Eye (tissue), 1 donor: ENCODE measurements at places on chromosomes 13 and 19.

DNA sequence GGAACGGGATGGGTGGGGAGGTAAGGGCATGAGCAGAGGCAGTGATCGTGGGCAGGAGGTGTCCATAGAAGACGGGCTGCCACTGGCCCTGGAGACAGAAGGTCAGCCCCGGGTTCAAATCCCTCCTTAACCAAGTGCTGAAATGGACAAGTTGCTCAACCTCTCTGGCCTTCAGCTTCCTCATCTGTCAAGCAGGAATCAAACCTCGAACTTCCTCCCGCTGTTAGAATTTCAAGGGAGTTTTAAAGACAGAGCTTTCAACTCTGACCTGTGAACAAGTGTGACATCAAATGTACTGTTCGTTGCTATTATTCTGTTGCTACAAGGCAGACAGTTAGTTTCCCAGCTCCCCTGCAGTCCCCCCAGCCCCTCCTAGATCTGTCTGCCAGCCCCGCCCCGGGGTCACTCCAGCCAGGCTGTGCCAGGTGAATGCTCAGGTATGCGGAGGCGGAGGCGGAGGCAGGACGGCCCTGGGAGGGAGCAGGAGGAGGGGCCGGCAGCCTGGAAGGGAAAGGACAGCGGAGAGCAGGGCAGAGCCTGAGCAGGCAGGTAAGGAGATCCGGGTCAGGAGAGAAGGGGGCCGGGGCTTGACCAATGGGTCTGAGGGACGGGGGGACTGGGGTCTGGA is at the start of gene EPS8L1:
Gene EPS8L1, plus strand, starts transcription at position 499 of the 628 bp plus-strand sequence. CDS start 576 bp downstream, outside the sequence.
- no peak for DNase-seq

DNA sequence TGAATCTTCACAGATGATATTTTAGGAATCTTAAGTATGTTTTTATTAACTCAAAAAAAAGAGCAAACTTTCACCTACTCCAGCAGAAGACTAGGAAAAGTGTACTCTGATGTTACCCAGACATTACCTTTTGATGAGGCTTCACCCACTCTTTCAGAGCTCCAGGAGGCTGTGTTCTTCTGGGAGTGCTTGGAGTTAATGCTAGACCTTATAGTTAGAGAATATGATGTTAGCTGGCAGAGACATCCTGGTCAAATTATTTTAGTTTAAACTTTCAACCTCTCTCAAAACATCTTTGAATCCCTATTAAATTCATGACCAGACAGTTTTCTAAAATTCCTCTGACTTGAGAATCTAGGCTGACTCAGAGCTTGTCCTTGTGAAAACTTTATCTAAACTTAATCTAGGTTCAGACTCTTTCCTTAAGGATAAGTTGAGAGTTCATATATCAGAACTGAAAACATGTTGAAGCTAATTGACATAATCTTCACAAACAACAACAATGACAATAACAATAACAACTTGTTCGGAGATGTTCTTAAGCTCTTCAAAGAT is 82.8 kb downstream of the ITGBL1 start:
- no peak for DNase-seq

- DNase-seq = peak; percentile 86
Observed at GRCh38 chr13:44388427-44389059, 14.9 kb downstream of the SERP2 start.

DNA sequence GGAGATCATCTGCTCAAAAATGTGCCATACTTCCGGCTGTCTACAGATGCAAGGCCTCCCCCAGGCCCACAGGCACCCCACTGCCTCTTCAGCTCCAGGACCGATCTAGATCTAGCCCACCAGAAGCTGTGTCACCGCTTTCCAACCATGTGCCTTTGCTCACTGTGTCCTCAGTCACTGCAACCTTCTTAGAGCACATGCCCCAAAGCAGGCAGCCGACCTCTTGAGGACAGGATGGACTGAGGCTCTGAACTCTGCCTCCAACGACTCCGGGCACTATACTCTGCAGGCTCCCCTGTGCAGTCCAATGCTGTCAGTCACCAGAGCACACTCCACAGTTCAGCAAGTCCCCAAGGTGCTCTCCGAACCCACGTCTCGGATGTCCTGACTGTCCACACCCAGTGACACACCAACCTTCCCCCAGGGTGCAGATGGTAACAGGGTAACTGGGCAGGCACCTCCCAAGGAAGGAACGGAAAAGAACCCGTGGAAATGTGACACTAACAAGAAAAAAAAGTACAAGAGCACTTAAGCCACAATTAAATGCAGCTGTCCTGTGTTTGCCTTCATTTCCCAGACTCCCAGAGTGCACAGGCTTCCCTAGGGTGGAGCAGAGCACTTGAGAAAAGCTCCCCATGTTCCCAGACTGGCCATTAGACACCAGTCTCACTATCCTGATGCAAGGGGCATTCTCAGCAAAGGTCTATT is 4.8 kb downstream of the STK24 start:
- DNase-seq = peak; percentile 69

DNA sequence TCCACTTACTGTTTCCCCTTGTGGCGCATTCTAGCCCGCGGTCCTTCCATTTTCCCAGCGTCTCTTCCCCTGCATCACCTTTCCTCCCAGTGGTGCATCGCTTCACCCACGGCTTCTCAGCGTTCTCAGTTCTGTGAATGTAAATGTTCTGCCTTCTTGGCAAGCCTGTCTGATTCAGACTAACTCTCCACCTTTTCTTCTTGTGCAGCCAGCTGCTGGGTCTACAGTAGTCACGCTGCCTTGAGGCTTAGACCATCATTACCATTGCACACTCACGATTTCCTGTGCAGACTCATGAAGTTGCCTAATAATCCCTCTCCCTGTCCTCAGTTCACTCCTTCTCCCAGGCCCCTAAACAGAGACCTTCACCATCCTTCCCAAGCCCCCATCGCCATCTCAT is 75.0 kb downstream of the DHRS12 start:
- no peak for DNase-seq

- no peak for DNase-seq
Observed at GRCh38 chr13:34346626-34347025, 528.7 kb downstream of the RFC3 start.

DNA sequence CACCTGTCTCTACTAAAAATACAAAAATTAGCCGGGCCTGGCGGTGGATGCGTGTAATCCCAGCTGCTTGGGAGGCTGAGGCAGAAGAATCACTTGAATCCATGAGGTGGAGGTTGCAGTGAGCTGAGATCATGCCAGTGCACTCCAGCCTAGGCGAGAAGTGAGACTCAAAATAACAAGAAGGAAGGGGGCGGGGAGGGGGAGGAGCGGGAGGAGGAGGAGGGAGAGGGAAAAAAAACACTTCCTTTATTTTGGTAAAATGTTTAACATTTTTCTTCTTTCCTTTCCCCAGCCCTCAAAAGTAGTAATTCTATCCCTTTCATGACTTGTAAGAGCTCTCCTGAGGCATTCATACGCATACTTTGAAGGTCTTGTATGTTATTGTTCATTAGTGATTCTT is 44.3 kb downstream of the SPRY2 start:
- no peak for DNase-seq

DNA sequence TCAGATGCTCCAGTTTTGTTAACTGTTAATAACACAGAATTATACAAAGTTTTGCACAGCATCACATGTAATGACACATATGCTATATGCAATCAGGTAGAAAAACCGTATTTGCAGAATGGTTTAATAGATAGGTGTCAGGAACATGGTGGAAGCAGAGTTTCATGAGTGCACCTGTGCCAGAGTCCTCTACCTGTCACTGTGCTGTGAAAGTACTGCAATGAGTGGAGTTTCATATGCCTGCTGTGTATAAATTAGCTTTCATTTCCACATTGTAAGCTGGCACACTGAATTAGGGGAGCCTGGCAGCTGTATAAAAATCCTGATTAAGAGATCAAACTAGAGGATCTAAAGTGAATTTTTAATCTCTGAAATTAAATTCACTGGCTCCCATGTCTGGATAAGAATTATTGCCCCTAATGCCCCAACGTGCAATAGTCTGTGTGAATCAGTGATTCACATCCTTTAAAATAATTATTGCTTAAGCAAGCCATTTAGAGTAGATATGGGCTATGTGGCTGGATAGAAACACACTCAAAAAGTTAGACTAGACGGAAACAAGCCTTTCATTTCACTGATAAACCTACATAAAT is 8.5 kb upstream of the EEF1AKMT1 start:
- DNase-seq = no peak

- DNase-seq = no peak
Observed at GRCh38 chr13:76086729-76087128, 450.6 kb downstream of the LMO7 start.

DNA sequence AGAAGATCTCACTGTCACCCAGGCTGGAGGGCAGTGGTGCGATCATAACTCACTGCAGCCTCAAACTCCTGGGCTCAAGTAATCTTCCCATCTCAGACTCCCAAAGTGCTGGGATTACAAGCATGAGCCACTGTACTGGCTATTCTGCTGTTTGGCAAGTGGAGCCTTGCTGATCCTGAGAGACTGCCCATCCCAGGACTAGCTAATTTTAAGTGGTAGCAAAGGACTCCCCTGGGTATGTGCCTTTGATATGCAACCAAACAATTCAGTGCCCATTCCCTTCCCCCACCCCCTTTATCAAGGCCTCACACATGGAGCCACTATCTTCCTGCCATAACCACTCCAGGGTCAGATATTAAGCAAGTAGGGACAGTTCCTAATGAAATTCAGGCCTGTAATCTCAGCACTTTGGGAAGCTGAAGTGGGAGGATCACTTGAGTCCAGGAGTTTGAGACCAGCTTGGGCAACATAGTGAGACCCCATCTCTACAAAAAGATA is 17.0 kb upstream of the ZNF460 start:
- no peak for DNase-seq

DNA sequence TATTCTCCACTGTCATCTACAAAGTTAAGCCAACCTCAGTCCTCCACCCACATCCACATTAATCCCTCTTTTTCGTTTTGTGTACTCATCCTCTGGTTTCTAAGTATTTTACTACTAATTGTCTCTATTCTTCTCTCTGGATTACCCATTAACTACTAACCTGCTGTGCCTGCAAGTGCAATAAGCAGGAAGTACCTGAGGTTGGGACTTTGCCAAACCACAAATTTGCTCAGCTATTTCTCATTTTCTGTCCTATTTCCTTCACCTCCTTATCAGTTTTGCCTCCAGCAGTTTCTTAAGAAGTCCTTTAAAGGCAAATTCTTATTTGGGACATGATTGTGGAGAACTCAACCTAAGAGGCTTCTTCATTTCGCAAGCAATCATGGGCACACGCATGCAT is 1708.9 kb downstream of the SLITRK5 start:
- no peak for DNase-seq

- DNase-seq = peak; percentile 66
Observed at GRCh38 chr19:34365463-34366401, 736 bp downstream of the GPI start.

- no peak for DNase-seq
Observed at GRCh38 chr19:16591803-16592556, 19.8 kb upstream of the SLC35E1 start.

- no peak for DNase-seq
Observed at GRCh38 chr13:77299587-77299986, 27.3 kb downstream of the MYCBP2 start.

GRCh38 chr19:48836089-48837017 is at the start of gene HSD17B14:
TSS of gene HSD17B14 (minus strand) at chr19:48836491. CDS start at chr19:48836411, 80 bp downstream.
- DNase-seq = peak; percentile 83

- no peak for DNase-seq
Observed at GRCh38 chr19:15468675-15469512, 4.5 kb upstream of the RASAL3 start.

- no peak for DNase-seq
Observed at GRCh38 chr19:39111593-39112199, 13.9 kb upstream of the PAK4 start.

DNA sequence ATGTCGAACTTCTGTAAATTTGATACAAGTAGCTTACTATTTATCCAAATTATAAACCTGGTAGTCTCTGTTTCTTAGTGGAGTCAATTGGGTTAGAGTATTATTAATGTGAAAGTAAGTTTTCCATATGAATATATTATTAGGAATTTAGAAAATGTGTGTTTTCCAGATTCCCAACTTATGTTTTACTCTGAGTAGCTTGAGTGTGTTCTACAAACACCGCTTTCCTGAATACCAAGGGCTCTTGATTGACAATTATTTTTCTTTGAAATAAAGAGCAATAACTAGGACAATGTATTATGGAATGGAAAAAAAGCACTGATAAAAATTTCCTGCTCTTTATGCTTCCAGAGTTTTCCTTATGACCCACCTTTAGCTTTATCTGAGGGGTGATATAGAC is 233.6 kb downstream of the POSTN start:
- DNase-seq = no peak
